Activated CD8-positive, alpha-beta memory T cell treated with anti-CD3 and anti-CD28 coated beads, Interleukin-2, amount 50 U/mL, for 48 hours (primary cell): ENCODE measurements at places on chromosomes 1 and 21.
A peak's percentile ranks its signal among the peaks of the same experiment; 100 is the strongest.

GRCh38 chr1:21277180-21277579 lies 13.1 kb downstream of the ECE1 start:
- no peak for DNase-seq

- DNase-seq = no peak
Observed at GRCh38 chr1:3907621-3908165, 7.6 kb upstream of the C1orf174 start.

DNA sequence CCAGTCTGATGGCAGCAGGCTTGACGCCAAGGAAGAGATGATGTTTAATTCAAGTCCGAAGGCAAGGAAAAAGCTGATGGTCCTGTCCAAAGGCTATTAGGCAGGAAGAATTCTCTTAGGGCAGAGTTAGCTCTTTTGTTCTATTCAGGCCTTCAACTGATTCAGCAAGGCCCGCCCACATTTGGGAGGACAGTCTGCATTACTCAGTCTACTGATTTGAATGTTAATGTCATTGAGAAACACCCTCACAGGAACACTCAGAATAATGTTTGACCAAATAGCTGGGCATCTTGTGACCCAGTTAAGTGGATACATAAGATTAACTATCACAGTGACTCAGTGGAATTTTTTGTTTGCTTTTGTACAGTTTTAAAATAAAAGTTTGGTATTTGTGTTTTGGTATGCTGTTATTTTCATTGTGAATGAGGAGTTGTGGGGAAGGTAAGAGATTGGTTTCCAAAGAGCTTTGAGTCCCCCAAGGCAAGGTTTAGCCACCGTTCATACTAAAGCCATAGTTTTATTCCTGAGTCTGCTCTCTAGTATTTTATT lies 1.7 kb upstream of the ZNF691 start:
- no peak for DNase-seq

DNA sequence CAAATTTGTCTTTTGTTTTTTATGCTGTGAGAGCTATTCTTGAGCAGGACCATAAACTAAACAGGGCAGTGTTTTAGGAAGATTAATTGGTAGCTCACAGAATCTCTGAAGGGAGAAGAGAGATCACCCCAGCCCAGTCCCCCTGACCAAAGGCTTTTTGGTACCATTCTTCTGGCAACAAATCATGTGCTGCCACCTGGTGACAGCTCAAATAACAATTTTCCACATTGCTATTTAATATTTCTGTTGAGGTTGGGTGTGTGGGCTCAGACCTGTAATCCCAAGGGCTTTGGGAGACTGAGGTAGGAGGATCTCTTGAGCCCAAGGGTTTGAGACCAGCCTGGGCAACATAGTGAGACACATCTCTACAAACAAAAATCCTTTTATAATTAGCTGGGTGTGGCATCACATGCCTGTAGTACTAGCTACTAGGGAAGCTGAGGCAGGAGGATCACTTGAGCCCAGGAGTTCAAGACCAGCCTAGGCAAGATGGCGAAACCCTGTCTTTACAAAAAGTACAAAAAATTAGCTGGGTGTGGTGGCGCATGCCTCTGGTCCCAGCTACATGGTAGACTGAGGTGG lies 2.2 kb upstream of the TESK2 start:
- DNase-seq = no peak

- peak; percentile 85 for DNase-seq
Observed at GRCh38 chr1:116817582-116818064, 63.4 kb downstream of the CD2 start.

- no peak for DNase-seq
Observed at GRCh38 chr1:118912574-118912973, 75.6 kb downstream of the TBX15 start.

DNA sequence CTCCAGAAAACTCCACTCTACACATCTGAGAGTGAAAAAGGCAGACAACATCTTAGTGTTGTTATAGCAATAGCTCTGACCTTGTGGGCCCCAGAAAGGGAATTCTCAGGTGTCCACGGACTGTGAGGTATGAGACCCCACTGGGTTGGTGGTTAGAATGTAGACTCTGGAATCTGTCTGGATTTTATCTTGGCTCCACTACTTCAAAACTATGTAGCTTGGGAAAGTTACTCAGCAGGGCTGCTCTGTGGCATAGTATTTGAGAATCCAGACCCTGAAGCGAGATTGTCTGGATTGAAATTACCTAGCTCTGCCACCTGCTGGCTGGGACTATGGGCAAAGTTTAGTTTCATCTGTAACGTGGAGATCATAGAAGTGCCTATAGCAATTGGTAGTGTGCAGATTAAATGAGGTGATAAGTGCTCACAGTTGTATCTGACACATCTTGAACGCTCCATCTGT lies 25.8 kb downstream of the PRDM2 start:
- no peak for DNase-seq

GRCh38 chr1:41525891-41526587 lies 41.6 kb upstream of the EDN2 start:
- DNase-seq = no peak

DNA sequence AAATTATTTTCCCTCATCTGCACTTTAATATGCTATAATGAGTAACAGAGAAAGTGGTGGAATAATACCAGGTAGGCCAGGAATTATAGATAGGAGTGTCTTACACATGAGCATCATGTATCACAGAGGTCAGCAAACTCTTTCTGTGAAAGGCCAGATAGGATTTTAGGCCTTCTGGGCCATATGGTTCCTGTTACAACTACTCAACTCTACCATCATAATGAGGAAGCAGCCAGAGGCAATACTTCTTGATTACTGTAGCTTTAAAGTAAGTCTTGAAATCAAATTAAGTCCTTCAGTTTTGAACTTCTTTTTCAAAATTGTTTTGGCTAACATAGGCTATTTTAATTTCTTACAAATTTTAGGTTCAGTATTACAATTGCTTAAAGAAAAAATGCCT lies 32.1 kb upstream of the IGSF3 start:
- DNase-seq = no peak

DNA sequence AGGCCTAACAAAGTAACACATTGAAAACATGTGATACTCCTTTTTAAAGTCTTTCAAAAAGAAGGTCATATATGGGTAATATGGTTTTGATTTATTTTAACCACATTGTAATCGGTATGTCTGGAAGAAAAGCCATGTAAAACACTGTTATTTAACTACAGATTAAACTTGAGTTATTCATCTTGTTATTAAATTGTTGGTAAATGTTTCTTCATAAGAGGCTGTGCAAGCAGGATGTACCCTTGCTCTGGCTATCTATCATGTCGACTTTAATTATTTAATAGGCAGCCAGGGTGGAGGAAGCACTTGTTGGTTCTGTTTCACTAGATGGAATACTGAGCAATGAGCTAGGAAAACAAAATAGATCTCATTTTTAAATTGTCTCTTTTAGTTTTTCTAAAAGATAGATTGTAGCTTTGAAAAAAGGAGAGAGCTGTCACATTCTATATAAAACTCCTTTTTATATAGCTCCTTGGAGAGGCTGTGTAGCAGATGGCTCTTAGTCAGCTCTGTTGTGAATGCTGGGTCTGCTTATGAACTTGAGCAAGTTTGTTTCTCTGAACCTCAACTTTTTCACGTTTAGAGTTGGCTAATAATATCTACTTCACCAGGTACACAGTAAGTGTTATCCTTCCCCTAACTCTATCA lies 39.5 kb downstream of the LRRC8B start:
- DNase-seq = no peak

- peak; percentile 75 for DNase-seq
Observed at GRCh38 chr21:42684109-42684916, 30.9 kb downstream of the PDE9A start.

- DNase-seq = no peak
Observed at GRCh38 chr1:152514715-152515433, 592 bp downstream of the CRCT1 start.

DNA sequence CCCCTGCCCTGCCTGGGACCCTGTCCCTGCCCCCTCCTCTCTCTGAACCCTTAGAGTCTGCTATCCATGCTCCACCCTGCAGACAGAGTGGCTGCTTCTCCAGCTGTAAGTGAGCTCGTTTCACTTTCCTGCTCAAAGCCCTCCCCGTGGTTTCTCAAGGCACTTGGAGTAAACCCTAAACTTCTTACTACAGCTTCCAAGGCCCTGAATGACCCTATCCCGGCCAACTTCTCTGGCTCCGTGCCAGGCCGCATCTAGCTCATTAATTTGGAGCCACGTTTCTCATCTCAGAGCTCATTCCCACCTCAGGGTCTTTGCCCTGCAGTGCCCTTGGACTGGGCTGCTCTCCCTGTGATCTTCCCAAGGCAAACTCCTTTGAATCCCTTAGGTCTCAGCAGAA lies 235.1 kb upstream of the RUNX1 start:
- no peak for DNase-seq

DNA sequence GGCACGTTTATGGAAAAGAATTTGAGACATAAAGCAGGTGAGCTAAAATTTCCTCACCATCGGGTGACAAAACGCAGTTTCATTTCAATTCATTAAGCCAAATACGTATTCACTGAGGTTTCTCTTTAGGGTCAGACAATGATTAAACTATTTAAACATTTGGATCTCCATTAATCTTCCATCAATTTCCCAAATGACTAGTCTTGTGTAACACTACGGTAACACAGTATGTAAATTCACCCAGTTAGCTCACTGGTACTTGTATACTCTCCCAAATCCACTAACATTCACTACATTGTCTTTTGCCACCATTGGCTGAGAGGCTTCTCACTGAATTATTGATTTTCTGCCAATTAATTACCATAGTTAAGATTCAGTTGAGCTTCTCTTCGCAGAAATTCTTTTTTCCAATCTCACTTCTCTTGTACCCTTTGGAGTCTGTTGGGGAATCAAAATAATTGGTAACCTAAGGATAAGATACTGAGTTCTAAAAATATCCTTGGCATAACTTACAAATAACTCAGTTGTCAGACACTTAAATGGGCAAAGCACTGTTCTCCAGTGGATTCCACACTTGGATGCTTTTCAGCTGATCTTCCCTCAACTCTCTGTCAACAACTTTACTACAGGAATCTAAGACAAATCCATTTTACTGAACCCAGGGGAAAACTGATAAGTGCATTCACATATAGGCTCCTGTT lies 40.7 kb downstream of the SIPA1L2 start:
- no peak for DNase-seq

DNA sequence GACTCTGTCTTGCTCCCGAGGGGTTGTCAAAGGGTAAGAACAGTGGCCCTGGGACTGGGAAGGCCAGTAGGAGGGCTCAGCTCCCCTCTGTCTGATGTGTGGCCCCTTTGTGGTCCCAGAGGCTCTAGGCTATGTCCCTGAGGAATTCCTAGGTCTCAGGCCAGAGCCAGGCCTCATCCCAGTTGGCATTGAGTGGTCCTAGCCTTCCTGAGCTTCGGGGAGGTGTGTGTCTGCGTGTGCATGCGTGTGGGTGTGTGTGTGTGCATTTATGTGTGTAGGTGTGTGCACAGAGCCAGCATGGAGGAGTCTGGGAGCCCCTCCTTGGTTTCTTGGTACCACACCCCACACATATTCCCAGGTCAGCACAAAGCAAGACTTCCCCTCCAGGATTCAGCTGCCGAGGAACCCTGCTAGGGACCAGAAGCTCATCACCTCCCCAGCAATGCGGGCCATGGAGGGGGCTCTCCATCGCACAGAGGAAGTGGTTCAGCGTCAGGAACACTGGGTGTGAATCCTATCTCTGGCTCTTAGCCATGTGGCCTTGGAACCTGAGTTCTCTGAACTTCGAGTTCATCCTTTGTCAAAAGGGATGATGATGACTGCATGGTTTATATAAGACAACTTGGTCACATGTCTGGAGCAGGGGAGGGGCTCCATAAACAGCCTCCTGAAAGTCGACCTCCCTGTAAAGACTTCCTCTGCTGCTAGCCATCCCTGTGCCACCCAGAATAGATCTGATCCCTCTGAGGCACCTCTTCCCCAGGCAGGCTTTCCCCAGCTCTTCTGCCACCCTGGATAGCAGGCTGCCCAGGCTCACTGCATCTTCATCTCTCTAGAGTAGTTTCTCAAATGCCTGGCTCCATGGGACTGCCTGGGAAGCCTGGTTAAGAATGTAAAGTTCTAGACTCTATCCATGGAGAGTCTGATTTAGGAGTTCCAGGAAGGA lies 8.3 kb upstream of the EPS8L3 start:
- DNase-seq = no peak

DNA sequence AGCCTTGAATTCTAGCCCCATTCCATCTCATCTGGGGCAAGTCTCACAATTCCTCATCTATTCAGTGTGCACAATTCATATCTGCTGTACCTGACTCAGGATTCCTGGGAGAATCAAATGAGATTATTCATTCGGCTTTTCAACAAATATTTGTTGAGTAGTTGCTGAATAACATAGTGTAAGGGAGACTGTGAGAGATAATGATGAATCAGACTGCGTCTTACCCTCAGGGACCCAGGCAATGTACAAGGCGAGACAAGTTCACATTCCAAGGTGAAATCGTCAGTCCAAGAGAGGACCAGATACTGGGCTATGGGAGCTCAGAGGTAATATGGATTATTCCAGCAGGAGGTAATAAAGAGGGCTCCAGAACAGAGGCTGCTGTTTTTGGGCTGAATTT lies 67.8 kb upstream of the SMYD2 start:
- DNase-seq = no peak

DNA sequence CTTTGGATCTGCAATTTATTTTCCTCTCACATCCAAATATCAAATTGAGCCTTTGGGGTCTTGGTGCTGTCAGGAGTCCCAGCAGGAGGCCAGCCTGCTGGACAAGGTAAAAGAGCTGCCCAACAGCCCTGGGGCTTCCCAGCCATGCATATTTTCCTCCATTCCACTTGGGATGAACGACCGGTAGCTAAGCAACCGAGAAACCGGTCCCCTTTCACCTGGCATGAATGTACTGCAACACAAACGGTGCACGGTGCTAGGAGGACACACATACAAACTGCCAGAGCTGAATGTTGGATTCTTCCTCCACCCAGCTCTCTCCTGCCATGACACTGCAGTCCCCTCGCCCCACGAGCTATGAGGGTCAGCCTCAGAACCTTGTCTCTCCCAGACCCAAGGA lies 42.7 kb downstream of the BCAR3 start:
- no peak for DNase-seq

GRCh38 chr1:191508239-191508638 lies 650.0 kb upstream of the RGS18 start:
- no peak for DNase-seq

GRCh38 chr1:116165572-116165971 lies 54.4 kb downstream of the MAB21L3 start:
- no peak for DNase-seq

DNA sequence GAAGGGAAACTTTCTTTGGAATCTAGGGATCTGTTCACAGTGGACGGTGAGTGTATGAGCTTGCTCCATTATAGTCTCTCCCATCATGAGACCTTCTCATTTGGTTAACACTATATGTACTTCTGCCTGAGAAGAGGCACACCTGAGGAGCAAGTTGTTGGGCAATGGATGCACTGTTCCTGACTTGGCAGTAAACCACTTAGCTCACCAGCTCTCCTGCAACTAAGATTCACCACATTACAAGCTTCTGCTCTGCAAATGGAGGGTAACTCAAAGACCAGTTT lies 10.2 kb downstream of the MACF1 start:
- DNase-seq = no peak

GRCh38 chr1:107493111-107493716 lies 352.4 kb downstream of the NTNG1 start:
- DNase-seq = no peak

GRCh38 chr1:147079400-147080005 lies 92.8 kb downstream of the PRKAB2 start:
- DNase-seq = no peak
